ENCODE measurements at places on chromosomes 16 and 17.

DNA sequence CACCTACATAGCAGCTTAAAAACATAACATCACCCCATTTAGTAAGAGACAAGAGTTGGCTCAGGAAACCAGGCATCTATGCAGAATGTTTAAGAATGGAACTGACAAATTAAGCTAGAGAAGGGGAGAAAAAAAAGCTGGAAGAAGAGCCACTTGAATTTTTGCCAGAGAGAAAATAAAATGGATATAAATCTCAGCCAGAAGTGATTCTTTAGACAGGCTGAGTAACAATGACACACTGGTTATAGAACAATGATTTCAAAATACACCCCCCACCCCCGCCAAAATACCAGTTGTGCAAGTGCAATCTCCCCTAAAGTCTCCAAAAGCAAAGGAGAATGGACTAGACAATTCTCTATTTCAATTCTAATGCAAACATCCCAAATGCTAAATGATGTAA lies 22.4 kb downstream of the LSM12 start:
- no peak for DNase-seq

DNA sequence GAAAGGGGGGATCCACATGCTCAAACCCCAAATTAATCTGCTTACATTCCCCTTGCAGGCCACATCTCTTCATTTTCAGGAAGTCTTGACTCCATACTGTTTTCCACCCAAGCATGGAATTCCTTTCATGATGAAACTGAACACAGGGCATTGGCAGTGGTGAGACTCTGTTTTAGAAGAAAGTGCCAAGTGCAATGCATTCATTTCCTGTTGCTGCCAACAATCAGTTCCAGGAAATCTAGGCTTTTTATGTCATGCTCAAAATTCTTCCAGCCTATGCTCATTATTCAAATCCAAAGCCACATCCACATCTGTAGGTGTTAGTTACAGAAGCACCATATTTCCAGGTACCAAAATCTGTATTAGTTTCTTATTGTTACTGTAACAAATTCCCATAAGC lies 4.1 kb downstream of the CCL2 start:
- DNase-seq, result no peak

DNA sequence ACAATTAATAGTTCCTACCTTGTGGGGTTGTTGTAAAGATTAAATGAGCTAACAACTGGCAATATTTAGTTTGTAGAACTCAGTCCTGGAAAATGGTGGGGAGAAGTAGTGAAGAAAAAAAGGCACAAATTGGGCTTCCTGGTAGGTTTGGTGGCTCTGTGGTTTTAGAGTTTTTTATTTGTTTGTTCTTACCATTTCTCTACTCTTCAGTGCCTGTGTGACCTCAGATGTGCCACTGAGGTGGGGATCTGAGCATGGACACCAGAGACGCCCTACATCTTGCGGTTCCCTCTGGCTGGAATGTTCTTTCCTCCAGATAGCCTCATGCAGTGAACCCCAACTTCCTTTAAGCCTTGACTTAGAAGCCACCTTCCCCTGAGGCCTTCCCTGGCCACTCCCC lies 7.7 kb downstream of the ZBTB4 start:
- no peak for DNase-seq

GRCh38 chr16:73015612-73016487 lies 32.1 kb downstream of the ZFHX3 start:
- DNase-seq, result no peak
